ENCODE measurements at places on chromosomes 11 and 22.

- DNase-seq: no peak
- no peaks in the 10 kb centered on the region for H3K4me1 ChIP-seq
- no peaks in the 10 kb centered on the region for H3K36me3 ChIP-seq
- H3K27me3 ChIP-seq: no peaks in the 10 kb centered on the region
- H3K4me3 ChIP-seq: no peak overlapping the region
Observed at GRCh38 chr22:28411125-28411524, 268.5 kb downstream of the TTC28 start.

DNA sequence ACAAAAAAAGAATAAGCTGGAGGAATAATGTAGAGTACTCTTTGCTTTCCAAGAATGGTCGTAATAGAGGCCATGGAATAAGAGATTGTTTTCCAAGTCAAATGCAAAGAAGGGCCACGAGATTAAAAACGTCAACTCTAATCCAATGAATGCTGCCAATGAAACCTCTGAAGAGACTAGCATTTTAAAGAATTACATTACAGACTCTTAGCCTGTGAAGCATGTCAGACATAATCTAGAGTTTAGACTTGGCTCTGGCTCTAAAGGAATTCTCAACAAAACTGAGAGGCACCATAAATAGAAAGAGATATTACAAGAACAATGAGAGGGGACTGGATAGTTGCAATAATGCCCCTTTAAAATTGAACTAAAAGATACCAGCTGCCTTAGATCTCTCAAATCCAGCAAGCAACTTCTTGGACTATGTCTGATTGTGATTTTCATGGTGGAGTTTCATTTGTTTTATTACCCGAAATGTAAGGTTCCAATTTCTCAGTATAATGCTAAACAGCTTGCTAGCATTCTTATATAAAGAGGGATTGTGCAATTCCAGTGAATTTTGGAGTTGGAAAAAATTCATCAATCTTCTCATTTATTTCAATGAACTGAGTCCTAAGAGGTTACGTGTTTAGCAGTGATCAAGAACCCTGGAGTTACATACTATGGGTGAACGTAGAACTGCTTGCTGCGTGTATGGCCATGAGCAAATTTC lies 5.6 kb downstream of the ETS1 start:
- no peaks in the 10 kb centered on the region for H3K4me1 ChIP-seq
- no peak for DNase-seq
- no peak overlapping the region for H3K4me3 ChIP-seq
- peaks cover 3% of the 10 kb centered on the region for H3K27me3 ChIP-seq

- no peaks in the 10 kb centered on the region for H3K27me3 ChIP-seq
- no peak overlapping the region for H3K4me3 ChIP-seq
- no peak overlapping the region for H3K27ac ChIP-seq
- no peaks in the 10 kb centered on the region for H3K36me3 ChIP-seq
- no peak for DNase-seq
- no peaks in the 10 kb centered on the region for H3K4me1 ChIP-seq
Observed at GRCh38 chr11:100612766-100613165, 74.3 kb upstream of the ARHGAP42 start.

GRCh38 chr11:86795949-86796348 lies 4.4 kb upstream of the PRSS23 start:
- peaks cover 9% of the 10 kb centered on the region for H3K4me1 ChIP-seq
- no peaks in the 10 kb centered on the region for H3K36me3 ChIP-seq
- DNase-seq: no peak
- H3K27me3 ChIP-seq: no peaks in the 10 kb centered on the region
- no peak overlapping the region for H3K27ac ChIP-seq

- no peak overlapping the region for H3K27ac ChIP-seq
- H3K36me3 ChIP-seq: peaks cover 14% of the 10 kb centered on the region
Observed at GRCh38 chr11:44112091-44112821, 16.8 kb downstream of the EXT2 start.

- H3K4me3 ChIP-seq: no peak overlapping the region
- no peaks in the 10 kb centered on the region for H3K27me3 ChIP-seq
- H3K4me1 ChIP-seq: no peaks in the 10 kb centered on the region
- no peaks in the 10 kb centered on the region for H3K36me3 ChIP-seq
- no peak for DNase-seq
Observed at GRCh38 chr11:14390669-14391068, 31.7 kb upstream of the RRAS2 start.

DNA sequence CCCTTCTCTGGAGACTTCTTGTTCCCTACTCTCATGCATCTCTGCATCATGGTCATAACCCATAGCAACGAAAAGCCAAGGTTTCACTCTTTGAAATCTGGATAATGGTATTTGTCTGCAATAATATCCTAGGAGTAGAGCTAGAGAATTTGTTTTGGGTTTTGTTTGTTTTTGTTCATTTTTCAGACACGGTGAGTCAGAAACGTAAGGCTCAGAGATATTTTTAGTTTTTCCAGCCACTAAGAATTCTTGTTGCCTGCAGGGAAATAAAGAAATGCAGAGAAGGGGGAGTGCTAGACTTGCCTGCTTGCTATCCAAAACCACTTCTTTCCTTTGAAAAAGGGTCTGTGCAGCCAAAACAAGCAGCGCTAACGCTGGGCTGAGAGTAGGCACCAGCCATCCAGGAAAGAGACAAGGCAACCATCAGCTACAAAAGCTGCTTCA lies 26.0 kb downstream of the POU2AF3 start:
- peaks cover 2% of the 10 kb centered on the region for H3K4me1 ChIP-seq
- no peak overlapping the region for H3K27ac ChIP-seq
- H3K36me3 ChIP-seq: no peaks in the 10 kb centered on the region
- H3K4me3 ChIP-seq: no peak overlapping the region
- DNase-seq: no peak

- no peaks in the 10 kb centered on the region for H3K4me1 ChIP-seq
- H3K27ac ChIP-seq: no peak overlapping the region
- no peak overlapping the region for H3K4me3 ChIP-seq
- no peak for DNase-seq
- H3K36me3 ChIP-seq: no peaks in the 10 kb centered on the region
Observed at GRCh38 chr11:35990170-35990569, 46.3 kb downstream of the LDLRAD3 start.

GRCh38 chr22:24432059-24432853 lies 4.9 kb downstream of the ADORA2A start:
- H3K4me1 ChIP-seq: peaks cover 20% of the 10 kb centered on the region
- no peaks in the 10 kb centered on the region for H3K27me3 ChIP-seq
- H3K27ac ChIP-seq: peak overlapping the region; percentile 80
- H3K36me3 ChIP-seq: no peaks in the 10 kb centered on the region
- no peak for DNase-seq

Measured in liver (tissue), 10 donors.